ENCODE measurements at places on chromosomes 5 and 9.

- no peak for DNase-seq
These were observed 33.7 kb upstream of the MVB12B start for GRCh38 chr9:126292736-126293521.

DNA sequence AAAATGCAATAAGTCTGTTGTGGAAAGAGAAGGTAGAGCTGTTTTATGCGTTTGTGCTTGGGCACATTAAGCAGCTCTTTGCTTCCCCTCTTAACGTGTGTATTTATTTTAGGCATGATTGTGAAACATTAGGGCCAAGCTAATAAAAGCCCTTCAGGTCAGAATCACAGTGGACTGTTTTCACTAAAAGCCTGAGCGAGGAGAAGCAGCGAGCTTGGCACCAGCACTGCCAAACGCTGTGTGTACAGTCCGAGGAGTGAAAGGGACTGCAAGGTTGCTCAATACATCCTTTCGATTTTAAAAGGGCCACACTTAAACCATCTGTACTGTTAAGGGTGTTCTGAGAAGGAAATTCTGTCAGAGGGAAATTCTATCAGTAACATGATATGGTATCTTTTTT, 107.2 kb upstream of the CKMT2 start:
- DNase-seq = peak; percentile 17

- no peak for DNase-seq
These were observed 1231.3 kb upstream of the CDH18 start for GRCh38 chr5:21219251-21219650.

- DNase-seq = no peak
These were observed 243 bp upstream of the SHISAL2B start for GRCh38 chr5:64690104-64690416.

GRCh38 chr9:4973902-4974301, 11.2 kb upstream of the JAK2 start:
- no peak for DNase-seq

DNA sequence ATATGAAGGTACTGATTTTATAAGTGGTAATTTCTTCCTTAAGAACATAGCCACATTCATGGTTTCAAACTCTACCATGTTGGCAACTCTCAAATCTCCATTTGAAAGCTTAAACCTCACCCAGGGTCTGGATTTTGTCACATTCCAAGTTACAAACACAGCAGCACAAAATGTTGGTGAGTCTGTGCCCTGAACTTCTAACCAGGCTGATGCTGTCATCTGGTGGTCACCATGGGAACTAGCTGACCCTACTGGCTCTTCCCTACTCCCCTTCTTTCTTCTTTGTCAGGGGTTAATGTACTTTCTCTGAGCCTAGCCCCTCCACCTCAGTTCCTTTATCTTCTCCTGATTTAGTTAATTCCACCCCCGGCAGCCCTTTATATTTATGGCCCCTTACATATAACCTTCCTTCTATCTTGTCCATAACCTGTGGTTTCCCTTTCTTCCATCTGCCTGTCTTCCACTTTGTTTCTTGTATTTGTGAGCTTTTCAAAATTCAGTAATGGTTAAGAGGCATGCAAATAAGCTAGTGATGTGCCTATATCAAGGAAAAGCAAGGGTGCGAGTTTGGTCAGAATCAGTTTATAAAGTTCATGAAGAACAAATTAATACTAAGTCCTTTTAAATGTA, 35.9 kb downstream of the TGFBR1 start:
- peak; percentile 69 for DNase-seq

GRCh38 chr5:127832067-127832466, 128.9 kb downstream of the CCDC192 start:
- no peak for DNase-seq

DNA sequence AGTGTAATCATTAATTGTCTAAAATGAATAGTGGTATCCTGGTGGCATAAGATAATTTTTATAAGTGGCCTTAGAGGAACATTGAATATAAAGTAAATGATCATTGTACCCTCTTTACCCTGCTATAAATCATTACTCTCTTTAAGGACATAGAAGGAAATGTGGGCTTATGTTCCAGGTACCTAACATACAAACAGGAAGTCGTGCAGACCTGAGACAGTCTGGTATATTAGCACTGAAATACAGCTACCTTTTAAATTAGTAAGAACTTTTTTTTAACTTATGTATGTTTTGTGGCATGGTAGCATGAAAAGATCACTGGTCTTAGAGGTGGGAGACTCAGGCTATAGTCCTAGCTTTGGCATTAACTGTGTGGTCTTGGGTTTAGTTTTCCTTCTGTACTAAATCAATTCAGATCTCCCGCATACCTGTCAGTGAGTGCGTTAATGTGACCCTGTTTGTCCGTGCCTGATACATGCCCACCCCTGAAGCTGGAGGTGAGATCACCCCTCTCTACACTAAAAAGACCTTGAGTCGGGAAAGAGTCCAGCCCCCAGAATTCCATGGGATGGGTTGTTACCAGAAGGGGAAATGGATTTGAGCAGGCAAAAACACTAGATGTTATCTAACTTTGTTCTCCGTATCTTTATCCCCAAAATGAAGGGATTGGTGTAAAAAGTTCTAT, 59.4 kb upstream of the ERBIN start:
- DNase-seq = no peak

- no peak for DNase-seq
These were observed 11.6 kb downstream of the SSBP2 start for GRCh38 chr5:81739291-81739690.

- DNase-seq = no peak
These were observed 17.0 kb downstream of the BICD2 start for GRCh38 chr9:92747459-92748232.

DNA sequence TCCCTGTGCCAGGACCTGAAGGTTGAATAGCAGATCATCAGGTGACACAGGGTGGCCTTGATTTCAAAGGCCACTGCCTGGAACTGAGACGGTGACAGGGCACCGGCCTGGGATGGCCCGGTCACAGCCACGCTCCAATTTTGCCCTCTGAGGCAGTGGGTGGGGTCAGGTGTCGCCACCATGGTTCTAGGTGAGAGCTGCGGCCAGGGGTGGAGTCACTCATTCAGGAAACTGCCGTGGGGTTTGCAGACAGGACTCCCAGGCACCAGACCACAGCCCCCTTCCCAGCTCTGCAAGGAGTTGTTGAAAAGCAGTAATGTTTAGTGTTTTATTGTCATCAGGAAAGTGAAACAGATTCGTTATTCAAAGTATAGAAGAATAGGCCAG, 17.3 kb upstream of the RNU6ATAC start:
- DNase-seq = no peak

DNA sequence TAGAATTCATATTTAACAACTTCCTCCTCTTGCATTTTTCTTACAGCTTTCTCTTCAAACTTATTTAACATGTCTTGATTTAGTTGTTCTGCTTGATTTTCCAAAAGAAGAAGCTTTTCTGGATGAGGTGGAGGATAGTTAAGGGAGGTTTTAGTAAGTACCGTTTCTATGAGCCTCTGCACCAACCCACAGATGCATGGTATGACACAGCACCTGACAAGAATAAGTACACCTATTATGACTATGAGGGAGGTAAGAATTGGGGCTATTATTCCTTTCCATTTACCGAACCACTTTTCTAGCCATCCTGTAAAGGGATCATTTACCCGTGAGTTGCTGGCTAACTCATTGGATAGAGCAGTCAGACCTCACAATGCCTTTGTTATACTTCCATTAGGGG, 2.5 kb upstream of the HMGCS1 start:
- no peak for DNase-seq

DNA sequence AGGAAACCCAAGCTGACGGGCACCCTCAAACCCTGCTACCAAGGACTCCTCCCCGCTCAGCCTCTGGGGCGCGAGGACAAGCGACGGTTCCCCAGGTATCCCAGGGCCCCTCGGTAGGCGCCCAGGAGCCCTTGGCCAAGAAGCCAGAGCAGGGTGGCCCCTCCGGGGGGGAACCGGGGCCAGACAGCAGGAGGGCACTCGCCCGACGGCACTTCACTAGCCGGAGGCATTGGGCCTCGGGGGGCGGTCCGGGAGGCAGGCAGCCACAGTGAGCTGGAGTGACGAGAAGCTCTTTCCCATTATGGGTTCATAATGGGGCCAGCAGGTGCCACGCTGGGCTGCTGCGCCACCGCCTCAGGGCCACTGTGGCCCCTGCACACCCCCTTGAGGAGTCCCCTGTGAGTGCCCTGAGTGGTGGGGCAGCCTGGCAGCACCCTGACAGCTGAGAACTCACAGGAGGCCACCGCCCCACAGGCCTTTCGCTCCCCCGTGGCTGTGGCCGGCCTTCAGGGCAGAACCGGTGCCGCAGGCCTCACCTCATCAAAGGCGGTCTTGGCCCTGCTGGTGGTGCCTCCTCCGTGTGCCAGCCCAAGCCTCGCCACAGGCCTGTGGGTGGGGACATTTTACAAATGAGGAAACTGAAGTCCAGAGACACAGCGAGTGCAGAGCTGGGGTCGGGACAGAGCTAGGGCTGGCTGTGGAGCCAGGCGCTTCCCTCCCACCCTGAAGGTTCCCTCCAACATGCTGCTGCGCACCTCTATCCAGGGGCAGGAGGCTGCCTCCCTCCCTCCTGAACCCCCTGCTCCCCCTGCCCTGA, 68.7 kb downstream of the PSMB7 start:
- no peak for DNase-seq

GRCh38 chr9:33464045-33464636, 9.6 kb downstream of the NOL6 start:
- DNase-seq = no peak

GRCh38 chr9:138022121-138022741, 144.6 kb downstream of the CACNA1B start:
- DNase-seq = no peak

GRCh38 chr5:149310947-149311658, 34.2 kb upstream of the GRPEL2 start:
- DNase-seq = no peak

DNA sequence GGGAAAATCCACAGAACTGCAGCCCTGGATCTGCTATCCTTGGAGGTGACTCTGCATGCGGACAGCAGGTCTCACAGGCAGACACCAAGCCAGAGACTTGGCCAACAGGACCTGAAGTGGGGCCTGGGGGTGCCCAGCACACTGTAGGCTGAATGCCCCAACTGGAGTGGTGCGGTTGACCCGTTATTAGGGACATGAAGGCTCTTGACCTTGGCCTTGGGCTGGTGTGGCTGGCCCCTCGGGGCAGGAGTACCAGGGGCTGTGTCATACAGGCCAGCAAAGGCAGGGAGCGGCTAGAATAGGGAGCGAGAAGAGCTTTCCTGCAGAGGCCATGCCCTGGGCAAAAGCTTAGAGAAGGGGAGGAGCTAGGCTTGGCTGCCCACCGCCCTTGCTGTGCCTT, 153.2 kb upstream of the MVB12B start:
- DNase-seq = no peak

GRCh38 chr9:70229026-70229425, 29.8 kb upstream of the SMC5 start:
- no peak for DNase-seq

DNA sequence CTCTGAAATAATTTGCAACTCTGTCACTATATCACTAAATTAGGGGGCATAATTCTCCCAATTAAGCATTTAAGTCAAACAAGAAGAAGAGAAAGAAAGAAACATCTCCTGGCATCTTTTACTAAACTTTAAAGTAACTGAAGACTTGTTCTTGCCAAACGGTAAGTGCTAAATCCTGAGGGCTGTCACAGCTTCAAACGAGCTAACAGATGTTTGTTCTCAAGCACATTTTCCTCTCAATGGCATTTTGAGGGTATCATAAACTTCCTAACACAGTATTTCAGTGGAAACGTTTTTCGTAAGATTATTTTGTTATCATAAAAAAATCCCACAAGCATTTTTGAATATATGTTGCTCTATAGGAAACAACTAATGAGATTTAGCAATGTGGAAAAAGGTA, 169.5 kb upstream of the TAS2R1 start:
- DNase-seq = no peak

DNA sequence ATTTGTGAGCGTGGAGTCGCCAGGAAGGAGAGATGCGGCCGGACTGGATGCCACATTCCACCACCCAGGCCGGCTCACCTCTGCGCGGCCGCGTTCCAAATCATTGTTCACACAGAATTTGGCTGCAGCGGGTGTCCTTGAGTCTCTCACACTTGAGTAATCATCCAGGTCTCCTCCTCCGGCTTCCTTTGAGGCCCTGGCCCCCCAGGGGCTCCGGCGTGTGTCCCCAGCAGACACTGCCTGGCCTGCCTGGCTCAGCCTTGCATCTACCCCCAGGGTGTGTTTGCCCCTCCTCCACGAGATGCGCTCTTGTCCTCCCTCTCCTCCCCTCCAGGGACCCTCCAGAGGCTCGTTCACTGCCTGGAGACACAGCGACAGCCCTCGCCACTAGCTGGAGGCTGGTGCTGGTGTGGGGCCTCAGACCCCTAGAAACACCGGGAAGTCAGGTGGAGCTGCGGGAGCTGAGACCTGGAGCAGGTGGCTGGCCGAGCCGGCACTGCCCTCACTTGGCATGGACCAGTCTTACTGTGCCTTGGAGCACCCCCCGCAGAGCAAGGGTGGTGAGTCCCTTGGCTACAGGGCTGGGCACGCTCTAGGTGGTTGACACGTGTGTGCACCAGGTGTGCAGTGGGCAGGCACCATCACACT, 7.0 kb upstream of the SLC9A3 start:
- DNase-seq = no peak

DNA sequence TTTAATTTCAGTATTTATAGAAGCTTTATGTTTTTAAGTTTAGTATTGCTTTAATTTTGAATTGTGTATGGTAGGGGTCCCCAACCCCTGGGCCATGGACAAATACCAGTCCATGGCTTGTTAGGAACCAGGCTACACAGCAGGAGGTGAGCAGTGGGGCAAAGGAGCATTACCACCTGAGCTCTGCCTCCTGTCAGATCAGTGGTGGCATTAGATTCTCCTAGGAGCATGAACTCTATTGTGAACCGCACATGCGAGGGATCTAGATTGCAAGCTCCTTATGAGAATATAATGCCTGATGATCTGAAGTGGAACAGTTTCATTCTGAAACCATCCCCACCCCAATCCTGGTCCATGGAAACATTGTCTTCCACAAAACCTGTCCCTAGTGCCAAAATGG, 1.9 kb downstream of the C5 start:
- DNase-seq = no peak

DNA sequence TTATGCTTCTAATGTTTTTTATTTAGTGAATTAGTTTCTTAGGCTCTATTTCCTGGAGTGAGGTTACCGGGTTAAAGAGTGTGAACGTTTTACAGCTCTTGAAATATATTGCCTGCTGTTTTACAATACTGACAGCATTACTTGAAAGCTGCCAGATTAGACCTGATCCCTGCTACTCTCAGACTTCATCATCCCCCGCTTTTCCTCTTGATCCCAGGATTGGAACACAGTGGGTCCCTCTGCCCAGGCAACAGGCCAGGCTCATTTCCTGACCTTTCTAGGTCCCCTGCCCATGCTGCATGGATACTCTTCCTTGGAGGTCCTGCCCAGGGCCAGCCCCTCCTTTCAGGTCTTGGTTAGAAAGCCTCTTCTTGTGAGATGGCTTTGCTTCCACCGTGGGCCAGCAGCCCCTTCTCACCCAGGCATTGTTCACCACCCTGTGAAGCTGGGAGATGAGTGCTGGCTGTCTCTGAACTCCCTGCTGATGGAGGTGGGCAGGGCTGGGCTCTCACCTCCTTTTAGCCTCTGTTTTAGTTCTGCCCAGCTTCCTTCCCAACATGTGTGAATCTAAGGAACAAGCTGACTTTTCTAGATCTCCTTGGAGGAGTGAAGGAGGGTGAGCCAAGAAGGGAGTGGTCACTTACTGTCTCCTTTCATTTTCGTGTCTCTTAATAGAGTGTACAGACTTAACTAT, 15.5 kb upstream of the FAM120AOS start:
- peak; percentile 52 for DNase-seq

GRCh38 chr5:60722416-60722815, 22.4 kb upstream of the DEPDC1B start:
- no peak for DNase-seq

GRCh38 chr5:135255461-135256178, 143.4 kb downstream of the MACROH2A1 start:
- no peak for DNase-seq

Data from suppressor macrophage treated with lipopolysaccharide for 4 hours (primary cell).